Activated CD4-positive, alpha-beta T cell treated with anti-CD3 and anti-CD28 coated beads, Interleukin-2, amount 10 ng/mL, durations not matched to agents 7 days and 5 days (primary cell): ENCODE measurements at places on chromosomes 16 and 17.

- DNase-seq = no peak
These were observed 47.9 kb downstream of the IQCK start for GRCh38 chr16:19765860-19766553.

- no peak for DNase-seq
These were observed 456.1 kb upstream of the ASIC2 start for GRCh38 chr17:33749171-33749570.

DNA sequence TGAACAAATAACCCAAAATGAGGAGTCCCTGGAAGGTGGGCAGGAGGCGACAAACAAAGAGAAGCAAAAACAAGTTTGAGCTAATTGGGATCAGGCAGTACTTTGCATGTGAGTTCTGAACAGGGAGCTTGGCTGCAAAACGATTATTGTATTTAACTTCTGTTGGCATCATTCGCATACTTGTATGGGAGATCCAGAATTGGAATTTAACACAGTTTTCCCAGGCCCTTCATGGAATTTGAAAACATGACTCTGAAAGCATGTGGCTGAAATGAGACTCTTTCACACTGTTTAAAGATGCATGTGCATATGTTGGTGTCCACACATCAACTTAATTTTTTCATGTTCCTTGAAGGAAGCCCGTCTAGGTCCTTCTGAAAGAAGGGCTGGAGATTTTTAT lies 674.3 kb downstream of the WWOX start:
- no peak for DNase-seq

GRCh38 chr16:19231881-19232280 lies 53.6 kb upstream of the CLEC19A start:
- DNase-seq = no peak

GRCh38 chr16:1416521-1416941 lies 2.0 kb upstream of the UNKL start:
- no peak for DNase-seq

- DNase-seq = no peak
These were observed 2.3 kb downstream of the TOP2A start for GRCh38 chr17:40415390-40415789.

- no peak for DNase-seq
These were observed 90.7 kb downstream of the CDH8 start for GRCh38 chr16:61945511-61945910.

DNA sequence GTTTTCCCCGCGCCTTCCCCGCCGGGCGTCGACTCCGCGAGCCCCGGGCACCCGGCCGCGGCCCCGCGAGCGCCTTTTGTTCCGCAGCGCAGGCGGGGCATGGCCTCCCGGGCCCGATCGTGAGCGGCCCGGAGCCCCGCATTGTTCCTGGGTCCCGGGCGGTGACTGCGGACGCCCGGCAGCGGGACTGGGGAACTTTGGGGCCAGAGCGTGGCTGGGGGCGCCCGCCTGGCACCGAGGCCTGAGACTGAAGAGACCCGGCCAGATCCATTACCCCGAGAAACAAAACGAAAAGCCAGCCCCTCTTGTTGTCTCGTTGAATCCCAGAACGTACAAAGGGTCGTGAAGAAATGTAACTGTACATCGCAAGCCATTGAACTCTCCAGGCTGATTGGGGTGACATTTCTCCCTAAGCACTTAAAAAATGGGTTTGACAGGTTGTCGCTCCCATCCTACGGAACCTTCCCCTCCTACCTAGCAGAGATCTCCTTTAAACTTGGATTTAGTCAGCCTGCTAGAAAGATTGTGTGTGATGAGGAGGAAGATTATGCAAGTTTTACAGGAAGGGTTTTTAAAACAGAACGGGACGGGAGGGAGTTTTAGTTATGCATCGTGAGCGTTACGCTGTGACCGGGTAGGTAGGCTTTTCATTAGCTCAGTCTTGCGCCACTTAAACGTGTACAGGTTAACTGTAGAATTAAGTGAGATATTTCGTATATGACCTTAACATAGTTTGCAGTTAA lies 825 bp downstream of the METTL9 start:
- DNase-seq = peak; percentile 30

DNA sequence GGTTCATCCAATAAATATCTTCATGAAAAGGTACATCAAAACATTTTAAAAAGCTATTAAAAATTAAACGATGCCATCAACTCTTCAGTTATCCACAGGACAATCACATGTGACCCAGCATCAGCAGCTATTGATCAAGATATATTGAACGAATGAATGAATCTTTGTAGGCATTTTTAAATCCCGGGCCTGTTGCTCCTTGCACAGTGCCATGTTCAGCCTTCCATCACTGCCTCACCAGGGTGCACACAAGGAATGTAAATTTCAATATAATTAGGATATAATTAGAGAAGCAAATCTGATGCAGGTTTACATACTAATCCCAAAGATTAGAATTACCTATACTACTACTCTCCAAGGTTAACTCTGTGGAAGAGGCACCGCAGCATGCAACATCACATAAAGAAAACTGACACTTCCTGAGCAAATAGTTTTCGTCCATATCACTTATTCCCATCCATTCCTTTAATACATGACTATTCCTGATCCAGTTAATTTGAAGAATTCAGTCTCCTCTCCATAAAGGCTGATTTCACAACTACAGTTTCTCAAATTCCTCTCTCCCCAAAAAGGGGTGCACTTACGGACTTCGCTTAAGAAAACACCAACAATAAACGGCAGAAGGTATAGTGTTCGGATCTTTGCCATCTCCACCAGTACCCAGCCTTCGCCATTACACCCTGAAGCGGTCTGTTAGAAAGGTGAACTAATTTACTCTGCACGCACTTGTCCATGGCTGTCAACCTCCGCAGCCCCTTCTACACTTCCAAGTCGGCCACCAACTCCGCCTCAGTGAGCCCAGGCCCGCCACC lies 938 bp downstream of the NCOR1 start:
- no peak for DNase-seq

DNA sequence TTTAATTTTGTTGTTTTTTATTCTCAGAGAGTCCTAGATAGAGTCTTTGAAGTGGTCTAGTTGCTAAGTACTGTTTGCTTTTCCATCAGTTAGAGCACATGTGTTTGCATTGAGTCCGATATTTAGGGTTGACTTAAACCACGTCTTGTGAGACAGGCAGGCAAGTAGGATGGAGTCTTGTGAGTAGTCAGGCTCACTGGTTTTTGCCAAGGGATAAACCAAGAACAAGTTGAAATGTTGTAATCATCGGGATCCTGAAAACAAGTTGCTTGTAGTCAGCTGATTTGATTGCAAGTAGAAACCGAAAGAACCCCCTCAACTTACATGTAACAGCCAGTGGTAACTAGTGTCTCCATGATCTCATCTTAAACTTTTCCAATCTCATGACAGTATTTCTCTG lies 17.2 kb downstream of the ATP6V0A1 start:
- no peak for DNase-seq

DNA sequence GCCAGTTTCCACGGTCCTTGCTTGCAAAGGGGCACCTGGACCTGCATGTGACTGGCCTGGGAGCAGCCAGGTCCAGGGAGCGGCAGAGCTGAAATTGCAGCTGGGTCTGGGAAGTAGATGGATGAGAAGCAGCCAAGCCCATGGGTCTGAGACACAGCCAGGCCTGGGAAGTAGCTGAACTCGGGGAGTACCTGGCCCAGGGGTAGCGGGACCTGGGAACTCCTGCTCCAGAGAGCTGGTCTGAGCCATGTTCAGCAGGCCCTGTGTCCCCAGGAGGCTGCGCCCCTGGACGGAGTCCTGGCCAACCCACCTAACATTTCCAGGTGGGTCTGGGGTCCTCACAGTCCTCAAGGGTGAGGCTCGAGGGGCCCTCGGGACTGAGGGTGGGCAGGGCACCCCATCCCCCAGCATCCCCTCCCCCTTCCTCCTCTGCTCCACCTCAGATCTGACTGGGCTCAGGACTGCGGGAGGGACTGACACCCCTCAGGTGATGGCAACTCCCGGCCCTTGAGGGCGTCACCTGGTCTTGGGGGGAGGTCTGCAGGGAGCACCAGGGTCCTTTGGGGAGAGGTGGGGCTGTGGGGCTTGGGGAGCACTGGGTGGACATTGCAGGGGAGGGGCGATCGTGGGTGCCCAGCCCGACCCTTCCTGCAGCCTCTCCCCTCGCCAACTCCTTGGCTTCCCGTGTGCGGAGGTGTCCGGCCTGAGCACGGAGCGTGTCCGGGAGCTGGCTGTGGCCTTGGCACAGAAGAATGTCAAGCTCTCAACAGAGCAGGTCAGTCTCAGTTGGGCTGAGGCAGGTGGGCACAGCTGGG lies 3.0 kb downstream of the MSLN start:
- no peak for DNase-seq

DNA sequence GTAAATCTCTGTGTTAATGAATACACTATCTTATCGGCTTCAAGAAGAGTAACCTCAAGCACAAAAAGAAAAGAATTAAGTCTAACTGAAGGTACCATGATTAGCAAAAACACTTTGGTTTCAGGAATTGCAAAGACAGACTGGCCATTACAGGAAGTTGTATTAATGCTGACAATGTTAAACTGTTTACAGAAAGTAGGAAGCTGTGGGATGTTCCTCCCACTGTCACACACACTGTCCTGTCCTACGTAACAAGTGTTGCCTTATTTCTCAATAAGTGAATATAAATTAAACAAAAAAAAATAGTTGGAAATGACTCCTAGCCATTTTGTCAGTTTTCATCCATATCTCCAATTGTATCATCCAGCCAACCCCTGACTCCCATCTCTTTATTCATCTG lies 8.6 kb downstream of the GNA13 start:
- no peak for DNase-seq

- DNase-seq = peak; percentile 40
These were observed 802 bp downstream of the SETD6 start for GRCh38 chr16:58515871-58516767.

DNA sequence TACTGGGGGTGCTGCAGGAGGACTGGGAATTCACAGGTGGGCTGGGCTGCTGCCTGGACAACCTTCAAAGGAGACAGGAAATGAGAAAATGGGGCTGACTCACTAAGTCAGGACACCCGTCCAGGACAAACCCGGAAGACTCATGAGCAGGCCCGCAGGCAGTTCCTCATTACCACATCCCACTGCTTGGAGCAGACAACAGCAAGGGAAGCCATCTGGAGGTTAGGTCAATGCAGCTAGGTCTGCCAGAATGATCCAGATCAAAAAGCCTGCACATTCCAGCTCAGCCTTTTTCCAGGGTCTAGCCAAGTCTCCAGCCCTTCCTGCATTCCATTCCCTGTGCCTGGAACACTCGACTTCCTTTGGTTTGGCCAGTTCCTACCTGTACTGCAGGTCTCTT lies 536.5 kb upstream of the CDH11 start:
- DNase-seq = no peak

GRCh38 chr17:59331929-59332748 lies 684 bp downstream of the YPEL2 start:
- DNase-seq = peak; percentile 23
